ENCODE measurements at places on chromosomes 1 and 21.
A peak's percentile ranks its signal among the peaks of the same experiment; 100 is the strongest.

- no peak for DNase-seq
Observed at GRCh38 chr1:16396591-16396990, 29.5 kb downstream of the SZRD1 start.

- DNase-seq = peak; percentile 22
Observed at GRCh38 chr21:41817228-41817627, 50.4 kb upstream of the RIPK4 start.

DNA sequence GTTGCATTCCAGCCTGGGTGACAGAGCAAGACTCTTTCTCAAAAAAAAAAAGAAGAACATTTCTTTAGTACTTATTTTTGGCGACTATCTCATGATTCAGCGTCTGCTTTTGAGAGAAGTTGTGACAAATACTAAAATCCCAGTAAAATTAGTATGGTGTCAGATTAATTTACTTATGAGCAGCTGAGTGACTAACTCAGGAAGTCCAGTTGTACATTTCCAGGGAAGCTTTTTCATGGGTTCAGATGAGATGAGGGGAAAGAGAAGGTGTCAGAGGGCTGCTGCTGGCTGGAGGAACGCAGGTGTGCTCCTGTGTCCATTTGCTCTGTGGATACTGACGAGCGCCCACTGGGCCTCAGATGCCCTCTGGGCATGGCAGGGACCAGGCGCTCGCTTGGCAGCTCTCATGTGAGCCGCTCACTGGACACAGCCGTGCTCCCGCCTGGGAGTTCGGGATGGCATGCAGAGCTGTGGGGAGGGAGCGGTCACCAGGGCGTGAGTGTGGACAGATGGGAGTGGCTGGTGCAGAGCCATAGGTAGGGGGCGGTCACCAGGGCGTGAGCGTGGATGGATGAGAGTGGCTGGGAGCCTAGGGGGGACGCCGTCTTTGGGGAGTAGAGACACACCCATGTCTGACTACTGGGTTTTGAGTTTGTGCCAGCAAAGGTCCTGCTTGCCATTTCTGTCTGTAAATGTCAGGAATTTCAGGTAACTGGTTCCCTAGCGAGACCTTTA, 55.0 kb downstream of the ADARB1 start:
- no peak for DNase-seq

GRCh38 chr1:53294567-53294966, 33.3 kb downstream of the LRP8 start:
- DNase-seq = peak; percentile 31

DNA sequence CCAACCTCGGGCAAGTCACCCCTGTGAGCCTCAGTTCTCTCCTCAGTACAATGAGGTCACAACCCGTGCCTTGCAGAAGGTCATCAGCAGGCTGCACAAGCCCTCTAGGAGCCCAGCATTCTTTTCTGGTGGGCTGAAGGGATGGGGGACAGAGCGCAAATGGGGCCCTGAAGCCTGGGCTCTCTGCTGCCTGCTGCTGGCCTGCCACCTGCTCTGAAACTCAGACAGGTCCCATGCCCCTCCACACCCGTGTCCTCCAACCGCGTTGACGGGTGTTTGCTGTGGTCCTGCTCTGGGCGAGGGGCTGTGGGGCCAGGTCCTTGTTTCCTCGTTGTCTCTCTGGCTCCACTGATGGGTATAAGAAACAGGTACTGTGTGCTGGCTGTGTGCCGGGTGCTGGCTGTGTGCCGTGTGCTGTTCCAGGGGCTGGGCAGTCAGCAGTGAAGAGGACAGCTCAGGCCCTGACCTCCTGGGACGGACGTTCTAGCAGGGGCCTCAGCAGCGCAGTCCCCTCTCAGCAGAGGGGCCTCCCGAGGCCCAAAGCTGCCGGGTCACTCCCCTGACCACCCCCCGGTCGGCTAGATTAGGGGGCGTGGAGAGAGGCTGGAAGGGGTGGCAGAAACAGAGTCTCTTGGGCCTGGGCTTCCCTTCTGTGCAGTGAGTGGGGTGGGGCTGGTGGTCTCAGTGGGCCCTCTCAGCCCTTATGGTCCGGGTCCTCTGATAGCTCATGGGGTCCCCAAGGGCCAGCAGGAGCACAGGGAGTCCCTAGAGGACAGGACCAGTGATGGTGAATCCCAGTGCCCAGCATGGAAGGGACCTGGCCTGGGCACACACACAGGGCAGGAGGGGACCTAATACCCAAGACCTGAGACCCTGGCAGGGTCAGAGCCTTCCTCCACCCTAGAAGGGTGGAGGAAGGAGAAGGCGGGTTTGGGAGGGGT, 42.1 kb downstream of the DMRTB1 start:
- no peak for DNase-seq

DNA sequence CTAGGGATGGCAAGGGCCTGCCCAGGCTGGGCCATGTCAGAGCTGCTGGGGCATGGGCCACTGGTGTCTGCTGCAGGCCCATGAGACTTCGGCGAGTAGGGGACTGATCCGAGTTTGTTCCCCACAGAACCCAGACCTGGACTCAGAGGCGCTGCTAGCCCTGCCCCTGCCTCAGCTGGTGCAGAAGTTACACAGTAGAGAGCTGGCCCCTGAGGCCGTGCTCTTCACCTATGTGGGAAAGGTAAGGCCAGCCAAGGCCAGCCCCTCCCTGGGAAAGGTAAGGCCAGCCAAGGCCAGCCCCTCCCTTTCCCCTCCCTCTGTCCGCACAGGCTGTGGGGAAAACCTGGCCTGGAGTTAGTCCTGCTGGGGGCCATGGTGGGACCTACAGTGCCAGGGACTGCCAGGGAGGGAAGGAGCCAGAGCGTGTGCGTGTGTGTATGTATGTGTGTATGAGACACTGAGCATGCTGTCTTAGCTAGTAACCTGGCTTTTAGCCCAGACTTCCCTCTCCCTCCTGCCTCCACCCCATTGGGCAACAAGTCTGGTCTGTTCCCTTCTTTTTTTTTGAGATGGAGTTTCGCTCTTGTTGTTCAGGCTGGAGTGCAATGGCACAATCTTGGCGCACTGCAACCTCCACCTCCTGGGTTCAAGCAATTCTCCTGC, 8.0 kb downstream of the FAAH start:
- DNase-seq = peak; percentile 40

DNA sequence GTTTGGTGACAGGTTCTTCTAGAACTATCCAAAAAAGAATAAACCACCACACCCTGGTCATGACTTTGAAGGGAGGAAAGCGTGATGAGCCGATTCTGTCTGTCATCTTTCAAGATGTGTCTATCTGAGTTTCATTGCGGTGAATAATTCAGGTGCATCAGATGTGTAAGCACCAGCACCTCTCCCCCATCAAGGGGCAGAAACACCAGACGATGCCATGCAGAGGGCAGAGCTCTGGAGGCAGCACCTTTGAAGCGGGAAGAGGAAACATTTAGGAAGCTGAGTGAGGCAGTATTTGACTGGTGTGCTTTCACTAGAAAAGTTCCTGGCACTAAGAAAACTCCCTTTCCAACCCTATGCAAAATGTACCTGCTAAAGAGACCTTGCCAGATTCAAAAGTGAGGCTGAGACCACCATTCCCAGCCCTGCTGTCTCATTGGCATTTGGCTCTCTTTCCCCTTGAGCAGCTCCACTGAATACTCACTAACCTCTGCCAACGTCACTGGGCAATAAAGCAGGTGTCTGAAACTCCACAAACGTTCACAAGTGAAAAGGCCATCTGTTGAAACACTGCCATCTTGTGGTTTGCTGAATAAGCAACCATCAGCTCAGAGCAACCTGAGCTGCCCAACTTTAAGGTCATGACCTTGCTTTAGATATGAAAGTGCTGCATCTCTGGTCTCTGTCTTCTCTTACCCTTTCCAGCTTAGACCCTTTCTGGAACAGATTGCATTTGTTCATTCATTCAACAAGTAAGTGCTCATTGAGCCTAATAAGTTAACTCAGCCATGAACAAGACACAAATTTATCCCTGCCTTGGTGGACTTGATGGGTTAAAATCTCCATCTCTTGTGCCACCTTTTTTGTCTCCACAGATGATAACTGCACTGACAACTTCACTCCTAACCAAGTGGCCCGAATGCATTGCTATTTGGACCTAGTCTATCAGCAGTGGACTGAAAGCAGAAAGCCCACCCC, 228.6 kb downstream of the PAPPA2 start:
- no peak for DNase-seq

DNA sequence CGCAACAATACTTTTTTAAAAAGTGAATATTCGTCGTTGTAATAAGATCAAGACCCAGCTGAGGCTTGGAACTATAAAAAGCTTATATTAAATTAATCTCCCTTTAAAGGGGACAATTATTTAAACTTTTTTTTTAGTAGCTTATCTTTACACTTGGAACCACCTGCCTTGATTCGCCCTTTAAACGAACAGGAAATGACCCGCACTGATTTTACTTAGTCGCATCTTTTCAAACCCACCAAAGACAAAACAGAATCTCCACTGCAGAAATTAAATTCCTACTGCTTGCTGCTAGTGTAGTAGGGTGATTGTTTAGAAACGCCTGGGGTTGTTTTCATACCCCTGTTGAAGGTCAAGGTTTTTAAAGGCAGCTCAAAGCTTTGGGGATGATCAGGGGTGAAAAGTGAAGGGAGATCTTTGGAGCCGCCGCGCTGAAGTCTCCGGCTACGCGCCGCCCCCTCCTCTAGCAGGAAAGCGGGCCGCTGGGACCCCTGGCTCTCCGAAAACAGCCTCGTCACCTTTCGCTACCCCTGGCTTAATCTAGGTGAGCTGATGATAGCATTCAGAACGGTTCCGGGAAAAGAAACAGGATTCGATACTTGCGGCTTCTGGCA, 163.4 kb downstream of the RUNX1 start:
- DNase-seq = no peak

DNA sequence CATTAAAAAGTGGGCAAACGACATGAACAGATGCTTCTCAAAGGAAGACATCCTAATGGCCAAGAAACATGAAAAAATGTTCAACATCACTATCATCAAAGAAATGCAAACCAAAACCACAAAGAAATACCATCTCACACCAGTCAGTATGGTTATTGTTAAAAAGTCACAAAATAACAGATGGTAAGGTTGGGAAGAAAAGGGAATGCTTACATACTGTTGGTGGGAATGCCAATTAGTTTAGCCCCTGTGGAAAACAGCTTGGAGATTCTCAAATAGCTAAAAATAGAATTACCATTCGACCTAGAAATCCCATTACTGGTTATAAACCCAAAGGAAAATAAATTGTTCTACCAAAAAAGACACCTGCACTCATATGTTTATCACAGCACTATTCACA, 369.4 kb downstream of the KCNH1 start:
- no peak for DNase-seq

GRCh38 chr1:33443705-33444180, 12.8 kb upstream of the PHC2 start:
- DNase-seq = no peak

DNA sequence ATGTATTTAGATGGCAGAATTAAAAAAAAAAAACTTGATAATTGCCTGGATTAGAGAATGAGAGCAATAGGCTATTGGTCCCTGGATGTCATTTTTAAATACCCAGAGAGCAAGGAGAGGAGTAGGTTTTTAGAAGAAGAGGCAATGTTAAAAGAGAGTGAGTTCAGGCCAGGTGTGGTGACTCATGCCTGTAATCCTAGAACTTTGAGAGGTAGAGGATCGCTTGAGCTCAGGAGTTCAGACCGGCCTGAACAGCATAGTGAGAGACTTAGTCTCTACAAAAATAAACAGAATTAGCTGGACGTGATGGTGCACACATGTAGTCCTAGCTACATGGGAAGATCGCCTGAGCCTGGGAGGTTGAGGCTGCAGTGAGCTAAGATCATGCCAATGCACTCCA, 15.9 kb upstream of the MUTYH start:
- no peak for DNase-seq

- DNase-seq = no peak
Observed at GRCh38 chr1:117561551-117561950, 44.3 kb upstream of the TENT5C start.

- no peak for DNase-seq
Observed at GRCh38 chr1:229106526-229107125, 164.3 kb upstream of the RAB4A start.

GRCh38 chr1:59064592-59064991, 232.3 kb upstream of the FGGY start:
- DNase-seq = no peak

GRCh38 chr1:116748272-116748671, 6.0 kb upstream of the CD2 start:
- DNase-seq = no peak

GRCh38 chr1:38964140-38964548, 22.5 kb upstream of the RHBDL2 start:
- peak; percentile 12 for DNase-seq

DNA sequence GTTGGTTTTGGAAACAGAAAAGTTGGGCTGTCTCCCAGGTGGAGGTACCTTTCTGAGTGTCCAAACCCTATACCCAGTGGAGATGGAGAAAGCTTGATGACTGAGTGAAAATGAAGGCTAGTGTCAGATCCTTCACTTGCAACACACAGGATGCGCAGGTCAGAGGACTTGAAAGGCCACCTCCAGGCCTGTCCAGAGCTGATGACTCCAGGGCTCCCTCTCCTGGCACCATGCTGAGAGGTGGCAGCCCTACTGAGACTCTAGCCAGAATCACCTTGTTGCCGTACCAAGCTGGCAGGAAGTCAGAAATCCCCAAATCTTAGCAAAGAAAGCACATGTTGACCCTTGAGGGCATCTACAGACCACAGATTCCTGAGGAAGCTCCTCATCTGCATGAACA, 16.4 kb downstream of the KNCN start:
- no peak for DNase-seq

DNA sequence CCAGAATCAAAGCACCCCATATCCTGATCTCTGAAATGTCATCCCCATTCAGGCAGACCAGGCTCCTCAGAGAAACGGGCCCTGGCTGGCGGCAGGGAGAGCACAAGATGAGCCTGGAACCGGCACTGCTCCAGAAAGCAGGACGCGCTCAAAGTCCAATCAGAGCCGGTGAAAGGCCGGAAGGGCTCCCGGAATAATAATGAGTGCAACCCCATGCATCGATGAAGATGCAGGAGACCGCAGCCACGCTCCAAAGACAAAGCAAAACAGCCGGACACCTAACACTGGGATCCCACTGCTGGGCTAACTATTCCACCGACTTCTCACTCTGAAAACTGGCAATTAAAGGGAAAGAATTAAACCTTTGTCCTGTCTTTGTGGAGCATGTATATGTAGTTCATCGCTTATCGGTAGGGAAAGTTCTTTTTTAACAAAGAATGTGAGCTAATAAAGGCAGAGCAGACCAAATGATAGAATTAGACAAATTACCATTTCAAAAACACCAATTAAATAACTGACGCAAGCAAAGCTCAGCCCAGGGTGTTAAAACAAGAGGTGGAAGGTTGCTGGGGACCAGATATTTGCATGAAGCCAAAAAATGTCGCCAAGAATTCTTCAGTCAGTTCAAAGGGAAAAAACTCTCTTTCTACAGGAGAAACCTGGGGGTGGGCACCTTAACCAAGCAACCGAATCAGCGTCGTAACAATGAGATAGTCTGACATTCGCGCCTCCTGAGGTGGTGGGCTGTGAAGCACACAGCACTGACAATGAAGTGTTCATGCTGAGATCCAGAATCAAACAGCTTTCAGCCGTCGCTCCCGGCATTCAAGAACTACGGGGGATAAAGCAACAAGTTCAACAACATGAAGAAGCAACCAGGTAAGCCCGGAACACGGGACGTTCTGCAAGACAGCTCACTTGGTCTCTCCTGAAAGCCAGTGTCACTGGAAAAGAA, 95.2 kb downstream of the NPHP4 start:
- no peak for DNase-seq

GRCh38 chr1:109197158-109198042, 16.3 kb upstream of the SARS1 start:
- no peak for DNase-seq
